ENCODE measurements at places on chromosomes 5 and 9.

DNA sequence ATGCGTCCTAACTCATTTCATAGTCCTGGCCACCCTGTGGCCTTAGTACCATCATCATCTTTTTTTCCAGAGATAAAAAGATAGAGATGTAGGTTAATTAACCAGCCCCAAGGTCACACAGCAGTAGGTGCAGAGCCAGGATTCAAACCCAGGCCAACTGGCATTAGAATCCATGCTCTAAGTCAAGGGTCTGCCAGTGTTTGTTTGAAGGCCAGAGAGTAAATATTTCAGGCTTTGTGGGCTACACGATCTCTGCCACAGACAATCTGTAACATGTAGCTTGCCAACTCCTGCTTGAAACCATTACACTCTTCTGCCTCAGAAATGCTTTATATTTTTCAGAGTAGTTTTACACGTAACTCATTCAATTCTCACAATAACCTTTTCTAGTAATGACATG is 119.6 kb downstream of the EFNA5 start:
- no peak for DNase-seq

GRCh38 chr5:17832949-17833745 is 198.9 kb downstream of the TAF11L14 start:
- DNase-seq = no peak

- DNase-seq = peak; percentile 88
These were observed 3.2 kb downstream of the PAPPA start for GRCh38 chr9:116156621-116157314.

- no peak for DNase-seq
These were observed 130.9 kb downstream of the EFNA5 start for GRCh38 chr5:107539726-107540330.

DNA sequence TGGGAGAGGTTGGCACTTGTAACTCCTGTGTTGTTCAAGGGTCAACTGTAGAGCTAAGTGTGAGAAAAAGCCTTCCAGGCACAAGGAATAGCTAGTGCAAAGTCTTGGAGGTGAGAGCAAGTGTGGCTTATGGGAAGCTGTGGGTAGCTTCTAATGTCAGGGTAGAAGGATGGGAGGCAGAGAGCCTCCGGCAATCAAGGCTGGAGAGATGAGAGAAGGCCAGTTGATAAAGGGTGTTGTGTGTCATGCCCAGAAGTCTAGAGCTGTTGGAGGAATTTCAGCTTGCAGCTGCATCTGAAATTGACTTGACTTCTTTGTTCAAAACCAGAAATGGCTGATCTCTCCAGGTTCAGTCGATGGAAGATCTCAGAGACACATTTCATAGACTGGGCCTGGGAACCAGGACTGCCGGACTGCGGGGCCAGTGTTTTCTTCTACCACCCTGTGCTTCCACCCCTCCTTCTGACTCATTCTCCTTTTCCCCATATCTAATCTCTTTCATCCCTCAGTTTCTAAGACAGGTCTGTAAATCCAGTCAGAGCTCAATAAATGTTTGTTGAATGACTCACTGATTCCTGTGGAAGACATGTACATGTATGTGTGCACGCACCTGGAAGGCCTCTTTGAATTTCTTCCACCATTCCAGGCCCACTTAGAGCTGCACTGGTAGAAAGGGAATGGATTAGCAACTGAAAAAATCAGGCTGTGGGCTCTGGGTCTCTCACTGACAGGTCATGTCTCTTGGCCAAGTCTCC is 67.8 kb upstream of the KLF4 start:
- DNase-seq = no peak

GRCh38 chr9:119961774-119962424 is 592.7 kb upstream of the BRINP1 start:
- DNase-seq = peak; percentile 45

- peak; percentile 82 for DNase-seq
These were observed 15.0 kb upstream of the PFDN1 start for GRCh38 chr5:140317859-140318258.

- DNase-seq = peak; percentile 34
These were observed 20.4 kb downstream of the GOLPH3 start for GRCh38 chr5:32153723-32154122.

DNA sequence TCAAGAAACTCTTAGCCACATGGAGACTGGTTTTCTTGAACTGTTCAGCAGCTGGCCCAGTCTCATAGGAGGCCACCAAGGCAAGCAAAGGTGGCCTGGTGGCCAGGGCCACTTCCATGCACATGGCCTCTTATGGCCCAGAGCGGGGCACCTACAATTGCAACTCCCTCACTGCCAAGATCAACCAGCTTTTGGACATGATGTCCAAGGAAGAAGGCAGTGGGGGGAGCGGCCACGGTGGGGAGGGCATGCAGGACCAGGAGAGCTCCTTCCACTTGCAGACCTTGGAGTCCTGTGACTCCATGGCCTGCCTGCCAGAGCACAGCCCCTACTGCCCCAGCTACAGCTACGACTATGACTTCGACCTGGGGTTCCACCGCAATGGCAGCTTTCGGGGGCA is 398.9 kb upstream of the PTPRD start:
- DNase-seq = no peak

DNA sequence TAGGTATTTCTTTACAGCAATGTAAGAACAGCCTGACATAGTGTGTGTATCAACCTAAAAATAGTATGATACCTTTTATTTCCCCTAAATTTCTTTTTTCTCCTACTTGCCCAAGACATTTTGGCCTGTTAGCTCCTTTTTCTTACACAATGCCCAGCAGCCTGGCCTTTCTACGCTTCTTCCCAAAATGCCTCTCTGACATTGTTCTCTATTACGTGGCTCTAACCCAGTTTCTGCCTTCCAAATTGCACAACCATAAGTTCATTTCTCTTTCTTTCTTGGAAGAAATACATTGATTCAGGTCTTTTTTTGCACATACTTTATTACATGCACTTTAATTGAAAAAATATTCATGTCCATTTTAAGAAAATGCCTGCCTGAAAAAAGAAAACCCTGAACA is 408.2 kb downstream of the PRR16 start:
- DNase-seq = no peak

DNA sequence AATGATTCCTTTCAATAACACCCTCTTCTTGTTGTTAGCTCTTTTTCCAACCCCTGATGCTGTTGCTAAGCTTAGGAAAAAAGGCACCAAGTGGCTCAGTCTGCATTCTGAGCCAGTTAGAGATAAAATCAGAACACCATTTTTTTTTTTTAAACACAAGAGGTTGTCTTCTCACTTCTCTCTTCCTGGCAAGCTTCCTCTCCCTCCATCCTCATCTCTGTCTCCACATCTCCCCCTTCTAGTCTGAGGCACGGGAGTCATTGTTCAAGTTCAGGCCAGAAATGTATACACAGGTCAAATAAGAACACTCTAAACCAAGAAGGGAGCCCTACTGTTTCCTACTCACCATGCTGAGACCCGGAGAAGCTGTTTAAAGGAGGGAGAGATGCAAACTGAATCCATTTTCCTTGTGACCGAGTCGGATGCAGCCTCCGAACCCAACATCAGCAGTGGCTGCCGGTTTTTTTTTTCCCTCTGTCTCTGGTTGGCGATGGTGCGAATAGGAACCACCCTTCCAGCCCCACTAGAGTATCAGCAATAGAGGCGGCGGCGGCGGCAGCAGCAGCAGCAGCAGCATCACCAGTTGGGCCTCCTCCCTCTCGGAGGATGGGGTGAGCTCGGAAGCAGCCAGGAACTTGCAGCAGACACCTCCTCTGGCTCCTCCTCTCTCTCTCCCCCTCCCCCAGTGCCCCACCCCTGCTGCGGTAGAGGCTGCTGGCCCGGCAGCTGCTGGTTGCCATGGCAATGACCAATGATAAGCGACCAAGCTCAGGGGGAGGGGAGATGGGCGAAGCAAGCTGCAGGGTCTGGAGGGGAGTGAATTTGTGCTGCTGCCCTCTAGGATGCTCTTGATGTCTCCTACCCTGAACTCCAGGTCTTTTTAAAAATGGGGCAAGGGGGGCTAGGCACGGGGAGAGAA is at the start of gene JAKMIP2:
JAKMIP2 (minus strand) TSS at position 619 of the 919 bp plus-strand sequence. CDS start 110,922 bp downstream, outside the sequence.
- peak; percentile 54 for DNase-seq

DNA sequence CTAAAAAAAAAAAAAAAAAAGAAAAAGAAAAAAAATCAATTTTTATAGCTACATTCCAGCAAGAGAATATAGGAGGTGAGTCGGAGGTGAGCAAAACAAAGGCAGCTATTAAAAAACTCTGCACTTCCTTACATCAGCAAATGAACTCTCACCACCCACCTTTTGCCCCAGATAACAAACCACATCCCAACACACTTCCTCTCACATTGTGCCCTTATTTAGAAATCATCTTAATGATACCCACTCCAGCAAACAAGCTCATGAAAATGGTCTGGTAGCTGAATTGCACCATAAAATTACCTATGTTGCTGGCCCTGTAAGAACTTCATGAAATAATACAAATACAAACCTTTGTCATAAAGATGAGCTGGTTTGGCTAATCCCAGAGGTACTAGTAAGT is 82.9 kb downstream of the CEMIP2 start:
- no peak for DNase-seq

GRCh38 chr9:76808636-76809035 is 44.4 kb downstream of the PCA3 start:
- no peak for DNase-seq

GRCh38 chr9:84323858-84324257 is 16.7 kb downstream of the SLC28A3 start:
- DNase-seq = no peak

GRCh38 chr9:134390947-134391318 is 64.7 kb downstream of the RXRA start:
- no peak for DNase-seq

- no peak for DNase-seq
These were observed 543.7 kb upstream of the SGCD start for GRCh38 chr5:155783246-155783645.

- peak; percentile 55 for DNase-seq
These were observed 35.3 kb downstream of the NDFIP1 start for GRCh38 chr5:142143878-142144277.

All from EH (cell line).